ENCODE measurements at places on chromosomes 3 and 15. TPM values are rescaled to one million over a fixed set of nuclear protein-coding genes. Genes with fewer than 3 reads are reported as not detected.

DNA sequence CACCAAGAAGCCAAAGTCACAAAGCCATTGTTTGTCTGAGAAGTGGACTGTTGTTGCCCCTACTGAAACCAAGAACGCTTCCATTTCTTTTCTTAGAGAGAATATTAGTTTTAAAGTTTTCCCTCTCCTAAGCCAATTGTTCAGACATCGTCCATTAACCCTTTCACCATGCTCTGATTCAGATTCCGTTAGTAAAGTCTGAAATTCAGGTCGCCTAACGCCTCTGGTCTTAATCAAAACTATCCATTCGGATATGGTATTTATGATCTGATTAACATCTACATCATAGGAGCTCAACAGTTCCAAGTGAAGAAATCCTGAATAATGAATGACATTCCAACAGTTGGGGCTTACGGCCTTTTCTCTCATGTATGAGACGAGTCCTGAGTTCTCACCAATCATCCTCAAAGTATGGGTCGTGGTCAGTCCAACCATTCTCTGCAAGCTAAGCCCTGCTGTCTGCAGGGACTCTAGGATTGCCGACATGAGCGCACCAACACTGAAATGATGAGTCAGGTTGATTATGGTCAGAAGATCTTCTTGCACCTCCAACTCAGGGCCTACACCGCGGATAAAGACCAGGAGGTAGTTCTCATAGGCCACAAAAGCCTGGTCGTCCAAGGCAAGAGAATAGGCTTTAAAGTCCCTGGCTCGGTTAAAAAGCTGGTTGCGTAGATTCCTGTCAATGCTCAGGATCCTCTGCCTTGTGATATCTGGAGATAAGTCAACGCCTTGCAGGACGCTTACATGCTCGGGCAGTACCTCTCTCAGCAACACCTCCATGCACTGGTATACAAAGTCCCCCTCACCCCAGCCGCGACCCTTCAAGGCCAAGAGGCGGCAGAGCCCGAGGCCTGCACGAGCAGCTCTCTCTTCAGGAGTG lies 767 bp downstream of the EPM2AIP1 start:
- no peak for DNase-seq

LRRC58 gene
- polyA plus RNA-seq, result 5.3 TPM

IL5RA gene
- 8.1 TPM for polyA plus RNA-seq

DNA sequence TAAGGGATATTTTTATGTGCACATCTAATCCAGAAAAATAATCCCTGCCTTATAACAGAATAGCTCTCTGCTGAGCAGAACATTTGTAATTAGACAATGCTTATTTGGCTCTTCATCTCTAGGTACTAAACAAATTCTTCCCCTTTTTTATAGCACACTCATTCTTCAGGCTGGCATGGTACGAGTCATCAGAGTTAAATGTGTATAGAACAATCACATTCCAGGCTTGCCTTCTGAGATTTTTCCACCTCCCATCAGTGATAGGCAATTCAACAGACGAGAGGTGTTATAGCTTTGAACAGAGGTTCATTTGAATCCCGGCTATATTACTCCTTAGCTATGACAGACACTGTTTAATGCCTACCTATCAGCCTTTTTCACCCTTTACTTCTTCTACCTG lies 21.4 kb upstream of the SPPL2A start:
- no peak for DNase-seq

TRPM1 gene
- not detected for polyA plus RNA-seq

GRCh38 chr3:133113526-133113925 lies 75.3 kb downstream of the TMEM108 start:
- no peak for DNase-seq

DNA sequence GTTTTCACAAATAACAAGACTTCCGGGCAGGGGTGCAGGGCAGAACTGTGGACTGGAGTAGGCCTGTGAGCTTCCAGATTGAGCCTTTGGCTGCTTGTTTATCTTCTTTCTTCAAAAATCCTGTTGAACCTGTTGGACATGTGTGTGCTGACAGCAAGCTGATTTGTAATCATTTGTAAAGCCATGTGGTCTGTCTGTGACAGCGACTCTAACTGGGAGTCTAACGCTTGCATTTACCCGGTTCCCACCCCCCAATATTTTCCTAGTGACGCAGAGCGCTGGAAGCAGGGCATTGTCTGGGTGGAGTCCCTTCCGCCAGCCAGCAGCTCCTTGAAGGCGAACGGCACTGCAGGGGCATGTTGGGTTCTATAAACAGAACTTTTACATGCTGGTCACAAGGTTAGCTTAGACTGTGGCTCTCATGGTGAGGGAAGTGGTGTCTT lies 85.7 kb upstream of the MYZAP start:
- no peak for DNase-seq

DNA sequence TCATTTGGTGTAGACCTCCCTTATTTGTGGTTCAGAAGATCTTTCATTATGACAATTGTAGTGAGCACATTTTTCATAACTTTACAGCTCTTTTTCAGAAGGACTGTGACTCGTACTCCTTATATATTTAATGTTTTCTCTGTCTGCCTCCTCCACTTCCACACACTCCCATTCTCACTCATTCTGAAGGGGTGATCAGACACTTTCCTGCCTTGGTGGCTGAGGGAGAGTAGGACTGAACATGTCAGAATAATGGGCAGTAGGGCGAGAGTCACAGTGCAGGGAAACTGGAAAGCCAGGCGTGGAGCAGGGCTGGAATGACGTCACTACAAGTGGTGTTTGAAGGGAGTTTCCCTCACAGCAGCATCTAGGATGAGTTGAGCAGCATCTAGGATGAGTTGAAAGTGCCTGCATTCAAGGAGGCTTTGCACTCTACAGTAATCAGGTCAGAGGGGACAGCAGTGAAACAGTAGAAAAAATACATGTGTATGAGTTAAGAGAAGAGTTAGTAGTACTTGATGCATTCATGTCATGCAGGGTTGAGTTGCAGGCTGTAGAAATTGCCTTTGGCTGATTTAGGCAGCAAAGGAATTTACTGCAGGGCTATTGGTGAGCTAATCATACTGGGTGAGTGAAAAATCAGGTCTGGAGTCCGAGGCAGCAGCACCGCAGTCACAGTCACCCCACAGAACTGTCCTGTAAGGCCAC lies 36.3 kb upstream of the FBXL22 start:
- no peak for DNase-seq

DNA sequence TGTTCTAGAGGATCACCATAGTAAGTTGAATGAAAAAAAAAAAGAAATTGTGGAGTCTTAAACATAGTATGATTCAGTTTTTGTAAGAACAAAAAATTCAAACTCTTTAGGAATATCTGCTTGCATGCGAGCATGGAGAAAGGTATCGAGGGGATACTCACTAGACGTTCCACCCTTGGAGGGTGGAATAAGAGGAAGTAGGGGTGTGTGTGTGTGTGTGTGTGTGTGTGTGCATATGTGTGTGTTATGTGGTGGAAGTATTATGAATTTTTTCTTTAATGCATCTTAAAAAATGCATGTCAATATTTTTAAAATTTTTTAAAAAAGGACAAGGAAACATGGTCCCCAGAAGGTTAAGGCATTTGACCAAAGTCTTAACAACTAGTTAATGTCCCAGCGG lies 26.5 kb upstream of the SIAH2 start:
- no peak for DNase-seq

- DNase-seq, result no peak
Measured at GRCh38 chr15:45106002-45106790, 7.8 kb downstream of the DUOX2 start.

ZNF774 gene
- polyA plus RNA-seq, result 2.3 TPM

RETNLB gene
- polyA plus RNA-seq, result not detected

DNA sequence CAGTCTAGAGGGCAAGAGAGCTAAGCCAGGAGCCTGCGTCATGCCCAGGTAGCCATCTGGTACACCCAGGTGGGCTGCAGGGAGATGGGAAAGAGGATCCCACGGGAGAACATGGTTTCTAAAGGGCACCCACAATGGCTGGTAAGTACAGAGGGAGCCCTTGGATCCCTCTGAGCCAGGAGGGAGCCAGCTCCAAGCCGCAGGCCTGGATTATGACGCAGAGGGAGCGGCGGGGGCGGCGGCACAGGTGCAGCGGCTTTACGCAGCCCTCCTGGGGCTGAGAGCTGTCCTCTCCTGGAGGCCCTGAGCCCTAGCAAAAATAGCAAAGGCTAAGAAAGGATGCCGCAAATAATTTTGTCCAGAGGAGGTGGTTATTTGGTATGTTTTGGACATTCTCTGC lies 2.8 kb downstream of the CAV3 start:
- no peak for DNase-seq

DCLK3 gene
- 0.88 TPM for polyA plus RNA-seq

CLDN16 gene
- polyA plus RNA-seq, result not detected

GRCh38 chr15:35136321-35137189 lies 51.5 kb upstream of the NANOGP8 start:
- DNase-seq, result no peak
